AG10803 (cell line): ENCODE measurements at places on chromosomes 2 and 18.

GRCh38 chr2:102401456-102401855, 21.5 kb upstream of the IL18RAP start:
- no peak for DNase-seq

DNA sequence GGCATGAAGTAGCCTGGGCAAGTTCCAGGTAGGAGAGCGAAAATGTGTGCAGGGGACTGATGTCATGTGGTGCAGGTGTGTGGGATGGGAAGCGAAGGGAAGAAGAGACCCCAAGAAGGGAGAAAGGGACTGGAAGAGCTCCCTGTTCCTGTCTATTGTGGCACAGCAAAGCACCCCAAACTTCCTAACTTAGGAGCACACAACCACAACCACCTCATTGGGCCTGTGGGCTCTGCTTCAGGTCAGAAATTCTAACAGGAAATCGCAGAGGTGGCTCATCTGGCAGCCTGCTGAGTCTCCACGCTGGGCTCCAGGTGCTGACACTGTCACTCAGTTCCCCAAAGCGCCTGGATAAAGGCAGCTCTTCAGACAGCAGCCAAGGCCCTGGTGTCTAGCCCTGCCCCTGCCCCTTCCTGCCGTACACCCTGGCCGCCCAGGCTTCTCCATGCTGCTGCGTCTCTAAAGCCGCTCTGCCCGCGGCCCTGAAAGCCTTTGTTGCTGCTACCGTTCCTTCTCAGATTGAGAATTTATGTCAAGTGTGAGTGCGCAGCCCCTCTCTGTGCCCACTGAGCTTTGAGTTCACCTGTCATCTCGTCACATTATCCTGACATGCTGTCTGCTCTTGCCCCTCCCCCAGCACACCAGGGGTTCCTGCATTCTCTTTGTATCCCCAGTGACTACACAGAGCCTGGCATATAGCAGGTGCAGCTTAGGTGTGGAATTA, 140.2 kb upstream of the BCL2L11 start:
- DNase-seq, result no peak

- DNase-seq, result no peak
Observed at GRCh38 chr2:37792366-37792765, 120.9 kb upstream of the CDC42EP3 start.

DNA sequence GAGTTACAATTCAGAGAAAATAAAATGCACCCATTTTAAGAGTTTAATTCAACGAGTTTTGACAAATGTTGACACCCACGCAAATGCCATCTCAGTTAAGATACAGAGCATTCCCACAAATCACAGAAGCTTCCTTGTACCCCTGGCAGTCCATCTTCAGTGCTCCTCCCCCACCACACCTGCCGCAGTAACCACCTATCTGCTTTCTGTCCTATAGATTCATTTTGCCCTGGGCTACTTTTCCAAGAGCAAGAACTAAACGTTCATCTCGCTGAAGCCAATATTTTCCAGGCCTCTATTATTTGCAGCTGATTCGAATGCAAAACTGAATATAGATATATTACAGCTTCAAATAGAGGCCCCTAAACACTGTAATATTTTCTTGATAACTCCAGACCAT, 13.4 kb upstream of the HPCAL1 start:
- DNase-seq, result no peak

DNA sequence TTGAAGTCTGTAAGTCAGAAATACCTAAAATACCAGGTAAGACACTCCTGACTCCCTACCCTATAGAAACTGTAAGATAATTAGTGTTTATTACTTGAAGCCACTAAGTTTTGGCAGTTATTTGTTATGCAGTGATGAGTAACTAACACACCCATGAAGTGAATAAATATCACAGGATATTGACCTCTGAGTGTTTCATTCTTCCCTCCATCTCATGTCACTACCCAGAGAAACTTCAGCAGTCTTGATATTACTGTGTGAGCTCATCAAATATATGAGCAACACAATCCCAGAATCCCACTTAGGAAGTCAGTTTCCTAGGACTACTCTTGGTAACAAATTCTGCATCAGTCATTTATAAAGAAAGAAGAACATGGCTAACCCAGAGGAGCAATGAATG, 529.7 kb downstream of the FBXO15 start:
- DNase-seq, result no peak

DNA sequence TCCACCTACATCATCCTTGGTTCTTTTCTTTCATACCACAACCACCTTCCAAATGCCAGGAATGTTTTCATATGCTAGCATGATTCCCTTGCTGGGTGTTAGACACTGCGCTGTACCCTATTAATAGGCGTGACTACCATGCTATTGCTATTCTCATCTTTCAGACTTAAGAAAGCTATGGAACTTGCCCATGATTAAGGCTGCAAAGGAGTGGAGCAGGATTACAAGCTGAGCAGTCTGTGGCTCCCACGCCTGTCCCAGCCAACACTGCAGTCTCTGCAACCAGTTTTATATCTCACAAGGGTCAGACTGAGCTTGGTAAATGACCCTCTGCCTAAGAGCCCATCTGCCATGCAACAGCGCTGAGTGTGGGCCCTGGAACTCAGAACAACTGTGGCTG, 285.7 kb upstream of the POU3F3 start:
- no peak for DNase-seq

- no peak for DNase-seq
Observed at GRCh38 chr2:109370399-109371035, 241.5 kb downstream of the SH3RF3 start.

DNA sequence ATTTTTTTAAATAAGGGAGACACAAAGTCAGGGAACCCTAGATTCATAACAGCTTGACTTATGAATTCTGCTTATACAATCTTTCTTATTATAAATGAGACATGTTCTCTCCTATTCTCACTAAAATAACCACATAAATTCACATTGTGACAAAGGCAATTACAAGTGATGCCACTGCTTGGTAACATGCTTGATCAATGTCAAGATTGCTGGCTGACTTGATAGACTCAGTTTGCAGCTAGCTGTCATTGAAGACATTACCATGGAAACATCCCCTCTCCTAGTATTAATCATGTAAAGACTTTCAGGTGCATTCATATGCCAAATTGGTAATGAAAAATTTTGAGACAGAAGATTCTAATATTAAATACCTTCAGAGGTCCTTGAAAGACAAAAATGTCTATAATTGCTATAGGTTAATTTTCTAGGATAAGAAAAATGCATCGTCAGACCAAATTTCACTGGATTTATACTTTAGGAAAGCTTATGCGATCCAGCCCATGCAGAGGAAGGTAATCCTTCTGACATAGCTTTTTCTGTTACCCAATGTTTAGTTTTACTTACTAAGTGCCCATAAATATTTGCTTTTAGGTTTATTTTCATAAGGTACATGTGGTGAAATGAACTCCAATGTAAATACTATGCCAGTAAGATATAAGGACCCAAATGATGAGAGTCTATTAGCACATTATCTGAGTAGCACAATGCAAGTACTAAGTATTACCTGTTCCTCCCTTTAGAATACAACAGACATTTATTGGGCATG, 32.6 kb upstream of the ENOSF1 start:
- DNase-seq, result no peak

DNA sequence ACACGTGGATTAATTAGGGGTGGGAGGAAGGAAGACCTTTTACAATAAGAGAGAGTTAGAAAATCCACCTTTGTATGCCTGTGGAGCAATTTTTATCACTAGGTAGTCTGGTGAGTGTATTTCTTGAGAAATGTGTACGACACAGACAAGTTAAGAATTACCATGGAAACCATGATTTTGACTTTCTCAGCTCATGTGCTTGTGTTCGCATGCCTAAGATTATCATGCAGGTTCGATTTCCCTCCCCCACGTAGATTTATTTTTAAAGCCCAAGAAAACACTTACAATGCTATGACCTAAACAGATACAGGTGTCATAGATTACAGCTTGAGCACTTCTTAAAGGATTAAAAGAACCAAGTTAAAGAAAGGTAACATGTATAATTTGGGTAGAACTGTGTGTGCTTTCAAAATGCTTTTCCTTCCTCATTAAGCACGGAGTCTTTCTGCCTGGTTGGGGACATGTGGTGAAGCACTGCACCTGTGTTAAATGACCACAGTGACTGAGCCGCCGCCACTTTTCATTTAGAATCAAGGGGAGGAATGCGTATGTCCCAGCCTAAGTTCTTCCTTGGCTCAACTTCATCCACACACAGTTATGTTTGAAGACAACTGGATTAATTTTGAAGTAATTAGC, 16.6 kb downstream of the SERTAD2 start:
- DNase-seq, result no peak

GRCh38 chr2:48754874-48755273, 650 bp downstream of the LHCGR start:
- peak; percentile 6 for DNase-seq

DNA sequence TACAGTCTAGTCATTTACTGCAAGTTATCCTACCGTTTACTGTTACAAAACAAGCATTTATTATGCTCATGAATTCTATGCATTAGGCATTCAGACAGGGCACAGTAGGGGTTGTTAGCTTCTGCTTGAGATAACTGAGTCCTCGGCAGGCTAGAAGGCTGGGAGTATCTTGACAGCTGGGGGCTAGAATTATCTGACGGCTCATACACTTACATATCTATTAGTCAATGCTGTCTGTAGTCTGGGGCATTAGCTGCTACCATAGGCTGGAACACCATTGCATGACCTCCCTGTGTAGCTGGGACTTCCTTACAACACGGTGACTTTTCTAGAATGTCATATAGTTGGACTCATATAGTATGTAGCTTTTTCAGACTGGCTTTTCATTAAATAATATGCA, 61.9 kb upstream of the ALK start:
- no peak for DNase-seq

- DNase-seq, result peak; percentile 12
Observed at GRCh38 chr2:240997141-240997855, 1.1 kb upstream of the SNED1 start.

DNA sequence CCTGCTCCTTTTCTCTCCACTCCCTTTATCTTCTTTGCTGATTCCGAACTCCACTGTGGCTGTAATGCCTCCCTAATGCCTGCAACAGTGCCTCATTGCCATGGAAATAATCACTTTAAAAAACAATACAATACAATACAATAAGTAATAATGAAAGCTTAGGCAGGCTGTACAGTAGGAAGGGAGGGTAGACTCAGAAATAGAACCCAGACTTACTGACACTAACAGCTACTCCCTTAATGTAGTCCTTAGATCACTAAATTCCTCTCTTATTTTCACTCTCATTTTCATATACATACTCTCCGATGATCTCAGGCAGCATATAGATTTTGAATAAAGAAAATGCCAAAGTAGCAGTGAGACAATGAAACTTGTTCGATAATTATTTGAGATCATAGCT, 70.2 kb downstream of the DLGAP1 start:
- DNase-seq, result no peak

GRCh38 chr2:106068451-106068850, 125.7 kb downstream of the UXS1 start:
- peak; percentile 44 for DNase-seq

- peak; percentile 52 for DNase-seq
Observed at GRCh38 chr2:101036562-101036961, 34.5 kb downstream of the RPL31 start.

DNA sequence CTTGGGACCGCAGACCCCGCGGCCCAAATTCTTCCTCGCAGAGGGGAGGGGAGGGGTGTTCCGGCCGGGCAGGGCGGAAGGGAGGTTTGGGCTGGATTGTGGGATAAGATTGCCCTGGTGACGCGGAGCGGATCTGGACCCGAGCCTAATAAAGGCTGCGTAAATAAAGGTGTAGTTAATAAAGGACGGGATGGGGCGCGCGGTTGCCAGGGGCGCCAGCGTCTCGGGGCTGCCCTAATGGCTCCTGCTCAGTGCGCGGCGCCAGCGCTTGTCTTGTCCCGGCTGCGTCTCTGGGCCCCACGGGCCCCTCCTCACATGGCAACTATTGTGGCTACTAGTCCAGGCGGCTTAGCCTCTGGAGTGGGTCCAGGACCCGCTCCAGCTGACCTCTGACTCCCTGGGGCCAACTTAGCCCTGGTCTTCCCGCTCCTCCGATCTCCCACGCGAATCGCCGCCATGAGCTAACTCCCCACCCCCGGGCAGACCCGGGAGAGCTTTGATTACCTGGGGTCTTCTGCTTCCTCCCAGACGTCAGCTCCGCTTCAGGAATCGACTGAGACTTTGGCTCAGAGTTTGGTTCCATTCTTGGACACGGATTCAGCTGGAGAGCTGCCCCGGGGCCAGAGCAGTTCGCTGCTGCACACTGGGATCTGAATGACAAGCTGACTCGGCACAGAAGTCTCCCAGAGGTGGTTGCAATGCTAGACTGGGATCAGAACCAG, 36.5 kb downstream of the SLC25A52 start:
- DNase-seq, result peak; percentile 2

DNA sequence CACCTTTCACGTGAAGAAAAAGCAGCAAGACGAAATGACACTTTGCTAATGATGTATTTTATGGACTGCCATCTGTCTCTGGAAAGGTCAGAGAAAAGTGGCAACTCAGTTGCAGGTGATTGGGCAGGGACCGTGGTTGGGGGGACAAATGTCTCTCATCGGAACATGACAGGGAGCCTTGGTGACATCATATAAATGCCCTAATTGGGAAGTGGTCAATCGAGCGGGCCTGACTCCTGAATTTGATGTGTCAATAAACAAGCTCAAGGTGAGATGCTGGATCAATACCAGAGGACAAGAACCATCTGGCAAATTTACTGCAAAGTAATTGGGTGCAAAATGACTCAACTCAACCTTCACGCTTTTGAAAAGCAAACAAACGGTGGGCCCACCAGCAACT, 151.9 kb upstream of the SKOR2 start:
- DNase-seq, result no peak

GRCh38 chr2:205700331-205701132, 18.2 kb downstream of the NRP2 start:
- peak; percentile 84 for DNase-seq

DNA sequence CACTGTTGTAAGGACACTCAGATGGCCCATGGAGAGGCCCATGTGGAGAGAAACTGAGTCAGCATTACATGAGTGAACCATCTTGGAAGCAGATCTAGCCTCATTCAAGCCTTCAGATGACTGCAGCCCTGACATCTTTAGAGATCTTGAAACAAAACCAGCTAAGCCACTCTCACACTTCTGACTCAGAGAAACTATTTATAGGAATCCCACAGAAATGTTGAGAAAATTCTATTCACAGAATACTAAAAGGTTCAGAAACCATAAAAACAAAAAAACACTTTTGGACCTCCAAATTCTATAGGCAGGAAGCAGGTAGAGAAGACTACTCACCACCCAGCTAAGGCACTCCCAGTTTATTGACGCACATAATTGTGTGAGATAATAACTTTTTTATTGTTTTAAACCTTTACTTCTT, 8.7 kb downstream of the TMEM169 start:
- peak; percentile 40 for DNase-seq
